Stimulated activated CD8-positive, alpha-beta memory T cell treated with anti-CD3 and anti-CD28 coated beads, Interleukin-15, amount 100 ng/mL, for 48 hours (primary cell): ENCODE measurements at places on chromosomes 5 and 9.

DNA sequence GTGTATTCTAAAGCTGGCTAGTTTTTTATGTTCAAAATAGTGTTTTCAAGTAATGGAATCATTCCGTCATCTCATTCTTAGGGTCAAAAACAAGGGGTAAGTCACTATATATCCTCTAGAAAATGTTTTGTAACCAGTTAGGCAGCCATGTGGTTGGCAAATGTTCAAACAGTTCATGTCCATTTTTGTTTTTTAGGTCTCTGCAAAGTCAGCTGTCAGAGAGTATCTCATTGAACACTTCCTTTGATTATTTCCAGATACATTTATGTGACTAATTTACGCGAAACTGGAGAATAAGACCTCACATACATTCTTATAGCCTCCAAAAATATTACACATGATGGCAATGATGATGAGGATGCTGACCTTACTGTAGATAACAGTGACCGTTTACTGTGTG is 50.4 kb downstream of the TRIO start:
- no peak for DNase-seq

DNA sequence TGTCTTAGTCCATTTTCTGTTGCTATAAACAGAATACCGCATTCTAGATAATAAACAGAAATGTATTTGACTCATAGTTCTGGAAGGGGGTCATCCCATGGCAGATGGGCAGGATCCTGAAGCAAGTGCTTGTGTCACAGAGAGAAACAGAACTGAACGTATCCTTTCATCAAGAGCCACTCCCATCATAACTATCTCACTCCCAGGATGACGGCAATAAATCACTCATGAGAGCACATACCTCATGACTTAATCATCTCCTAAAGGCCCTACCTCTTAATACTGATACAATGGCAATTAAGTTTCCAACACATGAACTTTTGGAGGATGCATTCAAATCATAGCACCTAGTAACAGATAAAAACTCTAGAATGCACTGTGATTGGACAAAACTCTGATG is 142.9 kb downstream of the CAMK4 start:
- DNase-seq = no peak

GRCh38 chr9:75027187-75028107 is 646 bp downstream of the CARNMT1 start:
- peak; percentile 44 for DNase-seq

DNA sequence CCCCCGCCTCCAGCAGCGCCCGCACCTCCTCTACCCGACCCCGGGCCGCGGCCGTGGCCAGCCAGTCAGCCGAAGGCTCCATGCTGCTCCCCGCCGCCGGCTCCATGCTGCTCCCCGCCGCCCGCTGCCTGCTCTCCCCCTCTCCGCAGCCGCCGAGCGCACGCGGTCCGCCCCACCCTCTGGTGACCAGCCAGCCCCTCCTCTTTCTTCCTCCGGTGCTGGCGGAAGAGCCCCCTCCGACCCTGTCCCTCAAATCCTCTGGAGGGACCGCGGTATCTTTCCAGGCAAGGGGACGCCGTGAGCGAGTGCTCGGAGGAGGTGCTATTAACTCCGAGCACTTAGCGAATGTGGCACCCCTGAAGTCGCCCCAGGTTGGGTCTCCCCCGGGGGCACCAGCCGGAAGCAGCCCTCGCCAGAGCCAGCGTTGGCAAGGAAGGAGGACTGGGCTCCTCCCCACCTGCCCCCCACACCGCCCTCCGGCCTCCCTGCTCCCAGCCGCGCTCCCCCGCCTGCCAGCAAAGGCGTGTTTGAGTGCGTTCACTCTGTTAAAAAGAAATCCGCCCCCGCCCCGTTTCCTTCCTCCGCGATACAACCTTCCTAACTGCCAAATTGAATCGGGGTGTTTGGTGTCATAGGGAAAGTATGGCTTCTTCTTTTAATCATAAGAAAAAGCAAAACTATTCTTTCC is 19.3 kb downstream of the CDKN2A start:
- DNase-seq = no peak

DNA sequence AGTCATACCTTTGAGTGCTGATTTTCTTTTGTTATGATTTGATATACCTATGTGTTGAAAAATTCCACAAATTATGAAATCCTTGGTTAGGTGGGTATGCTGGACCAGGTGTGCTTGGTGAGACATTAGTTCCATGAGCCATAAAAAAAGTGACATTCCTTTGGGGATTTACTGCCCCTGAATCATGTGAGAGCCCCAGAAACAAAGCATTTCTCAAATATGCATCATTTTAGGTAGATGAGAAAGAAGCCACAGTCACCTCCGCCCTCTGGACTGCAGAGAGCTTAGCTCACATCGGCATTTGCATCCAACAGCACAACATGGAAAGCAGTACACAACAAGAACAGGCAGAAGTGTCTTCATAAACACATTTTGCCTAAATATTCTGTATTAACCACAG is 55.3 kb downstream of the DAP start:
- no peak for DNase-seq

DNA sequence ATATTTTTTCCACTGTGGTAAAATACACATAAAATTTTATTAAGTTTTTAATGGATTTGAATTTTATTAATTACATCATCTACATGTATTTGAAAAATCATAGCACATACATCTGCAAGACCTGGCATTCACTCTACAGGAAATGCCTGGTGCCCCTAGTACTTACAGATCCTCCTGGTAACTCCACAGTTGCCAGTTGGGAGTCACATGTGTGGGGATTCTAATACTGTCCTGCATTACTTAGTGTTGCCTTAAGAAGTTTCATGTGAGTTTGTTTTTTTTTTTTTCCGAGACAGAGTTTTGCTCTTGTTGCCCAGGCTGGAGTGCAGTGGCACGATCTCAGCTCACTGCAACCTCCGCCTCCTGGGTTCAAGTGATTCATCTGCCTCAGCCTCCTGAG is 18.1 kb downstream of the KDM3B start:
- DNase-seq = no peak

DNA sequence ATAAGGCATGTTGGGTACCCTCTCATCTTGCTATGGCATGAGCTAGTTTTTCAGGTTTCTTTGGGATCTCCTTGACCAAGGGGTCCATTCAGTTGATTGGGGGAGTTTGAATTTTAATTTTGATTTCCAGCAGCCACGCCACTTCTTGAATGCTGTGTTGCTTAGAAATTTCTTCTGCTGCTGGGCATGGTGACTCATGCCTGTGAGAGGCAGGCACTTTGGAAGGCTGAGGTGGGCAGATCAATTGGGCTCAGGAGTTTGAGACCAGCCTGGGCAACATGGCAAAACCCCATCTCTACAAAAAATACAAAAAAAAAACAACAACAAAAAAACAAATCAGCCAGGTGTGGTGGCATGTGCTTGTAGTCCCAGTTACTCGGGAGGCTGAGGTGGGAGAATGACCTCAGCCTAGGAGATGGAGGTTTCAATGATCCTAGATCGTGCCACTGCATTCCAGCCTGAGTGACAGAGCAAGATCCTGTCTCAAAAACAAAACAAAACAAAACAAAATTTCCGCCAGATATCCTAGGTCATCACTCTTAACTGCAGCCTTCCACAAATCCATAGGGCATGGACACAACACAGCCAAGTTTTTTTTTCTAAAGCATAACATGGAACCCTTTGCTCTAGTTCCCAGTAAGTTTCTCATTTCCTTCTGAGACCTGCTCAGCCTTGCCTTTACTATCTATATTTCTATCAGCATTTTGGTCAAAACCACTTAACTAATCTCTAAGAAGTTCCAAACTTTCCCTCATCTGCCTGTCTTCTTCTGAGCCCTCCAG is 17.7 kb downstream of the TMC1 start:
- no peak for DNase-seq

DNA sequence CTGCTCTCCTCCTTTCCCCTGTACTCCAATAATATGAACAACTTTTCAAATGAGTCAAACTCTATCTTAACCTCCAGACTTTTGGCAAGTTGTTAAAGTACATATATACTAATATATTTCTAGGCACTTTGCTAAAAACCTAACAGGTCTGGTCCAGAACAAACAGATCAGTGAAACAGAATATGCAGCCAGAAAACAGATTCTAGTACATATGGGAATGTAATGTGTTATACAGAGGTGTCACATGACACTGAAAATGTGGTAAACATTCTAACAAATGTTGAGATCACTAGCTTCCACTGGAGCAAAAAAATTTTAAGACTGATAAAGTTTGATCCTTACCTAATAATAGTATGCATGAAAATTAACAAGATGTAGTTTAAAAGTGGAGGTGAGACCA is 136.9 kb downstream of the OR2K2 start:
- no peak for DNase-seq

GRCh38 chr5:155017610-155018009 is 4.1 kb downstream of the KIF4B start:
- no peak for DNase-seq

- no peak for DNase-seq
Measured at GRCh38 chr5:92421942-92422341, 1038.8 kb upstream of the ARRDC3 start.

- DNase-seq = no peak
Measured at GRCh38 chr5:1722877-1723276, 76.8 kb downstream of the MRPL36 start.

GRCh38 chr5:96083361-96083881 is 121.8 kb upstream of the ELL2 start:
- peak; percentile 14 for DNase-seq

GRCh38 chr9:34127035-34127948 is 794 bp upstream of the DCAF12 start:
- no peak for DNase-seq

DNA sequence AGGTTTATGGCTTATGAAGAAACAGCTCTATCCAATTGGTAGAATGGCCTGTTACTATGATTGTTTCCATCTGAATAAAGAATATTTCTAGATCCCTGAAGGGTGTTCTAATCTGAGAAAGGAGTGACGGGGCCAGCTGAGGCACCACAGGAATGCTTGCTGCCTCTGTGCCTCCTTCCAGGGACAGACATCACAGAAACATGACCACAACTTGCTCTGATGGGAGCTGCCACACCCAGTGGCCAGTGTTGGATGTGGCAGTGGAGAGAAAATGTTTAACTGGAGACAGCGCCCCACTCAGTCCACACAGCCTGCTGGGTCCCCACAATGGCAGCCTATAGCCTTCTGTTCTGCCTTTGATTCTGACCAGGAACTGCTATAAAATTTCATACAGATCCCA is 38.6 kb upstream of the TESK1 start:
- no peak for DNase-seq

- DNase-seq = no peak
Measured at GRCh38 chr9:108663422-108663821, 192.4 kb downstream of the ACTL7B start.

DNA sequence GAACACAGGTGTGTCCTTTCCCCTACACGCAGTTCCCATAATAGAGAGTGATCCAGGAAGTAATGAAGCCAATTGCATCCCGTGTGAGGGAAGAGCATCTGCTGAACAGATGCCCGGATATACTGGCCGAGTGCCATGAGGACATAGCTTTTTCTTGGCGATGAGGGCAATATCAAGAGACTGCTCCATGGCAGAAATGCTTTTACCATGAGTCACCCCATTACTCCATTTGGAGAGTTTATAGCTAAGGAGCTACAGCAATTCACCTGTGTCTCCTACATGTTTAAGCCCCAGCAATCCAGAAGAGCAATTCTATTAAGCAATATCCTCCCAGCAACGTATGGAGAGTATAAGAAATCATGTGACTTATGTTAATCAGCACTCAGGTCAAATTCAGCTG is 222.0 kb upstream of the KLF4 start:
- no peak for DNase-seq

- no peak for DNase-seq
Measured at GRCh38 chr9:138071731-138072130, 194.1 kb downstream of the CACNA1B start.

DNA sequence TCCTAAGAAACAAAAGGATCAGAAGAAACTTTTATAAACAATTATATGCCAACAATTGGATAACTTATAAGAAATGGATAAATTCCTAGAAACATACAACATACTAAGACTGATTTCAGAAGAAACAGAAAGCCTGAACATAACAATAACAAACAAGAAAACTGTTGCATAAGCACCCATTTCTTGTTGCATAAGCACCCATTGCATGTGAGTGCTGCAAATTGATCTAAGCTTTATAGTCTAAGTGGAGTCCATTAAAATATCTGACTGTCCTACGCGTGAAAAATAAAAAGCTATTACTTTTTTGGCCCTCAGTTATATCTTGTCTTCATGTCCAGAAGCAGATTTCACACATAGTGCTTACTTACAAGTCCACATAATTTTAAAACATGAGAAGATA is 19.3 kb downstream of the TYRP1 start:
- no peak for DNase-seq

DNA sequence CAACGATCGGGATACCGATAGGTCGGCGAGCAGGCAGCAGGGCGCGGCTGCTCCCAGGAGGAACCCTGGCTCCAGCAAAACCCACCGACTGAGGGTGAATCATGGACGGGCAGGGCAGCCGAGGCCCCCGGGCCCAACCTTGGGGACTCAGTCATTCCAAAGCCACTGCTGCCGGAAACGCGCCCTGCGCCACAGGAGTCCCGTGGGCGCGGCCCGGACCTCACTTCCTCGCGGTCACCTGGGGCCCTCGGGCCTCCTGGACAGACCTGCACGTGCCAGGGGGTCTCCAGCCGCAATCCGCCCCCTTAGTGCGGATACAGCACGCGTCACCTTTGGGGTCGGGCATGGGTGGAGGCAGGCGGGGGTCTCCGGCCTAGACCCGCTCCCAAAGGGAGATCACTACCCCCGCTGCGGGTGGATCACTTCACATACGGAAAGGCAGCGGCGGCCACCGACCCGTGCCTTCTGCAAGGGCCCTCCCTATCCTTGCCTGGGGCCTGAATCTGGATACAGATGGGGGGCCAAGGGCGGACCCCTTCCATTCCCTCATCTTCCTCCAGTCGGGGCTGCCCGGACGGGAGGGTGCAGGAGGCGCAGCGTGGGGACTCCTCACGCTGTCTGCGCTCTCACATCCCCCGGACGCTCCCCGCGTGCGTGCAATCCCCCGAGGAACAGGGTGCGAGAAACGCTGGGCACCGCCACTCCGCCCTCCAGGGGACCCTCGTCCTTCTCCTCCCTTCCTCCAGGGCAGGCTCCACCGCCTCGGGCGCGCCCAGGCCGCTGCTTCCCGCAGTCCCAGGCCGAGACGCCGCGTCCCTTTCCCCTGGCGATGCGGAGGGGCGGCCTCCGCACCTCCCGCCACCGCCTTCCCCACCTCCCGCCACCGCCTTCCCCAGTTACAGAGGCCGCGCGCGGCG is 586 bp downstream of the TXN start:
- DNase-seq = peak; percentile 60

- DNase-seq = no peak
Measured at GRCh38 chr5:12277504-12278192, 373.4 kb upstream of the CTNND2 start.

DNA sequence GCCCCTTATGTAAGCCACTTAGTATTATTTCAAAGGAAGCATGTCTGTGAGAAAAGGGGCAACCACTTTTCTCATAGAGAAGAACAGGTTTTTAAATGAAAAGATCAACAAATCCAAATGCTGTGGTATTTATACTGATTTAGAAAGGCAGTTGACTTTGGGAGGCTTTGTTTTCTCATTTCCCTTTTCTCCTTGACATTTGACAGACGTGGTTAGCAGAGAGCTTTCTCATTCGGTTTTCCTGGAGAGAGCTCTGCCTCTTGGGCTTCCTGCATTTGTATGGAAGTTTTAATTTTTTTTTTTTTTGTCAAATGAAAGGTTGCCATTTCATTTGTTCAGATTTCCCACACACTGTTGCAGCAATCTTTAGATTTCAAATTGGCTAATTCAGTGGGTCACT is 62.5 kb downstream of the EXOSC2 start:
- no peak for DNase-seq
